ENCODE measurements at places on chromosomes 12 and 14.

DNA sequence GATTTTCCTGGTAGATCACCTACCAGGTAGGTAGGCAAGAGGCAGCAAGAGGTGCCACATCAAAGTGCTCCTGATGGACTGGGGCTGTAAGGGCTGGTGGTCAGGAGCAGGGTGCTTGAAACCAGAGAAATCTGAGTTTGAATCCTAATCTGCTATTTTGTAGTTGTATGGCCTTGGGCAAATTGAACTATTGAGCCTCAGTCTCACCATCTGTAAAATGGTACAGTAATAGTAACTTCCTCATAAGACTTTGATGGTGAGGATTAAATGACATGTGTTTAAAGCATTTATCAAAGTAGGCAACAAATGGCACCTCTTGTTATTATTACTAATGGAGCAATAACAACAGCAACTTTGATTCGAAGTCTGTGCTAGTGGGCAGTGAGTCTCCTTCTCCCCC lies 32.0 kb downstream of the JDP2 start:
- DNase-seq: no peak

DNA sequence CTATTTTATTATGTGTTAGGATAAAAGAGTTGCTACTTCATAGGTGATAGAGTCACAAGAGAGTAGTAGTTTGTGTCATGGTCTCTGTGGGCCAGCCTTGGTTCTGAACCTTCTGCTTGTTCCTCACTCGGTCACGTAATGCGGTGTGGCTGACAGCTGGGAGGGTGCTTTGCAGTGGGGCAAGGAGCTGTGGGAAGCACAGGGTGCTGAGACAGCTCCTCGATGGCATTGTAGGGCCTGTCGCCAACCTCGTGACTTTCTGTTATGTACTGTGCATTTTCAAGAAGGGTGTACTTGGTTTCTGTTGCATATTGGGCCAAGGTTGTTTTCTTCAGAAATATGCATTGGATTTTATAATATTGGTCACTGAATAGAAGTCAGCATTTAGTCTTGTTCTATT lies 61.3 kb upstream of the RD3L start:
- no peak for DNase-seq

DNA sequence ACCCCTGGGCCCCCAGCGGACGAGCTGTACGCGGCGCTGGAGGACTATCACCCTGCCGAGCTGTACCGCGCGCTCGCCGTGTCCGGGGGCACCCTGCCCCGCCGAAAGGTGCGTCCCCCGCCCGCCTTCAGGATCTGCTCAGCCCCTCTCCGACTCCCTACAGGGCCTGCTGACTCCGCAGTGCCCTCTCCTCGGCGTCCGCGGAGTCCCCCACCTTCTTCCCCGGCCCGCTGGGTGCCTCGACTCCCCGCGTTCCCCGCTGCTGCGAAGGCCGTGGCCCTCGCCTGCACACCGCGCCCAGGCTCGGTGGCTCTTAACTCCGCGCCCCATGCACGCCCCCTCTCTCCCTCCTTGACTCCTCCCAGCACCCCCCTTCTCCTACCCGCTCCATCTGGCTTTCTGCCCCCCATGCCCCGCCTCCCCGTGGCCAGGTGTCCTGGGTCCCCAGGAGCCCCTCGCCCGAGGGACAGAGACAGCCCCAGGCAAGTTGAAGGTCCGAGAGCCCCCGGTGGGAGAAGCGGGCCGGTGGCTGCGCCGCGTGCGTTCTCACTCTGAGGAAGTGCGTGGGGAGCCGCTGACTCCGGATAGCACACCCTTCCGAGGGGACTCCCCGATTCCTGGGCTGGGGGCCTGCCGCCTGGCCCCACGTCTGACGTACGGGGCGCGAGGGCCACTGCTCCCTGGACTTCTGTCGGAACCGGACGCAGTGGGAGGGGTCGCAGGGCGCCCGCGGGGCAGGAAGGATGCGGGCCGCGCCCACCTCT lies 594 bp downstream of the TAMALIN start:
- DNase-seq: no peak

GRCh38 chr12:19402211-19402610 lies 37.1 kb upstream of the AEBP2 start:
- no peak for DNase-seq

- DNase-seq: no peak
Observed at GRCh38 chr12:100651694-100652093, 78.2 kb downstream of the GAS2L3 start.

GRCh38 chr12:125983094-125983783 lies 918.0 kb downstream of the AACS start:
- DNase-seq: no peak

DNA sequence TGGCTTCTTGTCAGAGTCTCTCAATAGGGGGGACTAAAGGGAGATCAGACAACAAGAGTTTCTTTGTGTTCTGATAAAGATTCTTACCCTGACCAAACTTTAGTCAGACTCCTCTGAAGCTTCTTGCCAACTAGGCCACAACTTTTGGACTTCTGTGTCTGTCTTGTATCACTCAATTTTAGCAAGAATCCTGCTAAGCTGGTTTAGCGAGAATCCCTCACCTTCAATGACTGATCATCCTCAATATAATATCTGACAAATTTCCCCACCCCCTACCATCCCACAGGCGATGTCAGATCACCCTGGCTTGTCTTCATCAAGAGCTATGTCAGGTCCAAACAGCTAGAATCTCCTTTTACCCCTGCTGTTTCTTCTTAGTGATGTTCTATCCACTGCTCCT lies 215.2 kb downstream of the RASSF9 start:
- DNase-seq: no peak

DNA sequence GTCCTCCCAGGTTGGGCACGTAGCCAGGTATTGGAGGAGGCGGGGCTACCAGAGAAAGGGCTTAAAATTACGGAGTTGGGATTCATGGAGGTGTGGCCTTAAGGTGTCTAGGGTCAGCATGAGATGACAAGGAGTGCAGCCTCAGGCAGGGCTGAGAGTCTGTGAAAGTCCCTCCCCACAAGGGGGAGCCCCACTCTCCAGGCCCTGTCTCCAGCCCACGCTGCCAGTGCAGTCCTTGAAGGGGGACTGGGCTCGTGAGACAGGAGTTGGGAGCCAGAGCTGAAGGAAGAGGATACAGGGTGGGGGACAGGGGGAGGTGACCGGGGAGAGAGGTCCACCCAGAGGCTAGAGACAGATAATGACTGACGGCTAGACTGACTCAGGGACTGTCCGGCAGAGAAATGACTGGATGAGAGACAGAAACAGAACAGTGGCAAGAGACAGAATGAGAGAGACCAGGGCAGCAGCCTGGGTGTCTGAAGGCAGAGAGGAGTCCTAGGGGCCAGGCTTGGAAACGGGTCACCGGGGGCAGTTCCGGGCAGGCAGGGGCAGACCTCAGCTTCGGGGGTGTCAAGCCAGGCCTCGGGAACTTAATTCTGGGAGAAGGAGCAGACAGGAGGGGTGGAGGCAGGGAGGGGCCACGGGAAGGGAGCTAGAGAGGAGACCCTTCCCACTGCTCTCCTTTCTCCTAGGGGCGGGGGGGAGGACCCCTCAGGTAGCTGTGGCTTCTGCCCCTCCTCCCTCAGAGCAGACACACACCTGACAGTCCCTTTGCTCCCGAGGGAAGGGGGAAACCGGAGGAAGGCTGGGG lies 970 bp downstream of the CDH24 start:
- DNase-seq: no peak

GRCh38 chr12:4700621-4701026 lies 19.6 kb upstream of the GALNT8 start:
- DNase-seq: no peak

DNA sequence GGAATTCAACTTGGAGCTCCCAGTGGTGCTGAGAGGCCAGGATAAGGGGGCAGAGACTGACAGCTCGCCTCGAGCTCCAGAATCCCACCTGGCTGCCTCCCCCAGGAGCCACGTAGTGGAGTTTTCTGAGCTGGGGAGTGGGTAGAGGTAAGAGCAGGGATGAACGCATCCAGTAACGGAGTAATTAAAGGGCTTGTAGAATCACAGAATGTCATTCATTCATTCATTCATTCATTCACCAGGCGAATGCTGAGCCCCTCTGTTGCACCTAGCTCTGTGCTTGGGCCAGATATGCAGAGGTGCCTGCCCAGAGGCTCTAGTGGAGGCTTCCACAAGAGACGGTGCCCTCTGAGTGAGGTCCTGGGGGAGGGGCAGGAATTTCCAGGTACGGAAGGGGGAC lies 8.1 kb downstream of the FAM181A start:
- no peak for DNase-seq

DNA sequence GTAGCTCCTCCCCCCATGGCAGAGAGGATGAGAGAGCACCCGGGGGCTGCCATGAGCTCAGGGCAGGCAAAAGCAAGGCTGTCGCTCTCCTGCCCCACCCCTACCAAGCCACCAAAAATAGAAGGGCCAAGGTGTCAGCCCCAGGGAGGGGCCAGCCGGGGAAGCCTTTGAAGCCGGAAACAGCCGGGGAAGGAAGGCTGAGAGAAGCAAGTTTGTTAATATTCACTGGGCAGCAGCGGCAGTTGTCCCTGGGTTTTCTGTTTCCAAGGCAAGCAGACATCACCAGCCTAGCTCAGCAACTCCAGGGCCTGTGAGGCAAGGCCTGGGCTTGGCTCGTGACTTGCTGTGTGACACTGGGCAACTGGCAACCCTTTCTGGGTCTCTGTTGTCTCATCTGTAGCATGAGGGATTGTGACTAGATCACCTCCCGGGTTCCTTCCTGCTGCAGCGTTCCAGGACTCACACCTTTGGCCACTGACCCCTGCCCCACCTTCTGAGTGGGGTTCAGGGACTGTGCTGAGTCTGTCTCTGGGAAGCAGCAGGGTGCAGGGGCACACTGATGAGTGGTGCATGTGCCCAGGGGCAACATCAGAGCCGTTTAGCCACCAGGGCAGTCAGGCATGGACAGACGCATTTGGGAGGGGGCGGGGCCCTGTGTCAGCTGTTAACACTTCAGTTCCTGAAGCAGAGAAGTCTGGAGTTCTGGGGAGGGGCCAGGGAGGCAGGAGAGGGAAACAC lies 24.3 kb downstream of the SYNDIG1L start:
- DNase-seq: no peak

DNA sequence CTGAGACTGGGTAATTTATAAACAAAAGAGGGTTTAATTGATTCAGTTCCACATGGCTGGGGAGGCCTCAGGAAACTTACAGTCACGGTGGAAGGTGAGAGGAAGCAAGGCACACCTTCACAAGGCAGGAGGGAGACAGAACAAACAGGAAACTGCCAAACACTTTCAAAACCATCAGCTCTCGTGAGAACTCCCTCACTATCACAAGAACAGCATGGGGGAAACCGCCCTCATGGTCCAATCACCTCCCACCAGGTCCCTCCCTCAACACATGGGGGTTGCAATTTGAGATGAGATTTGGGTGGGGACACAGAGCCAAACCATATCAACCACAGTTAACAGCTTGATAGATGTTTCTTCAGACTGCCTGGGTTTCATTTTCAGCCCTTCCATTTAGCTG lies 6.2 kb upstream of the GNPNAT1 start:
- DNase-seq: no peak
